ENCODE measurements at places on chromosomes 13 and 19.

DNA sequence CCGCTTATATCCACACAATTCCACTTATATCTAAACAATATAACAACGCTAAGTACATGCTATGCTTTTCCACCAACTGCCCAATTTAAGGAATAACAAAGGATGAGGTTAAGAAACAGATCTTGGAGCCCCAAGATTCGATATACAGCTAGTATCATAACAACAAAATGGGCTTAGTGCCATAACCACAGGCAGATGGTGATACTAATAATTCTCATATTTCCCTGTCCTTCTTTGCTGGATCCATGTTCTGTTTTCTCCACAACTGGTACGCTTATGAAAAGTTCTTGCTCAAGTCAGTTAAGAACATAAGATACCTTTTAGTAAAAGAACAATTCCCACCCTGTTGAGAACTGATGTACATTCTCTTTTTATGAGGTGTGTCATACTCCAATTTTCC lies 33.9 kb downstream of the CAB39L start:
- peak; percentile 46 for DNase-seq

GRCh38 chr19:801861-802497 lies 4.7 kb downstream of the PTBP1 start:
- DNase-seq = no peak

- DNase-seq = peak; percentile 89
Observed at GRCh38 chr19:16258440-16258903, 60.8 kb downstream of the AP1M1 start.

DNA sequence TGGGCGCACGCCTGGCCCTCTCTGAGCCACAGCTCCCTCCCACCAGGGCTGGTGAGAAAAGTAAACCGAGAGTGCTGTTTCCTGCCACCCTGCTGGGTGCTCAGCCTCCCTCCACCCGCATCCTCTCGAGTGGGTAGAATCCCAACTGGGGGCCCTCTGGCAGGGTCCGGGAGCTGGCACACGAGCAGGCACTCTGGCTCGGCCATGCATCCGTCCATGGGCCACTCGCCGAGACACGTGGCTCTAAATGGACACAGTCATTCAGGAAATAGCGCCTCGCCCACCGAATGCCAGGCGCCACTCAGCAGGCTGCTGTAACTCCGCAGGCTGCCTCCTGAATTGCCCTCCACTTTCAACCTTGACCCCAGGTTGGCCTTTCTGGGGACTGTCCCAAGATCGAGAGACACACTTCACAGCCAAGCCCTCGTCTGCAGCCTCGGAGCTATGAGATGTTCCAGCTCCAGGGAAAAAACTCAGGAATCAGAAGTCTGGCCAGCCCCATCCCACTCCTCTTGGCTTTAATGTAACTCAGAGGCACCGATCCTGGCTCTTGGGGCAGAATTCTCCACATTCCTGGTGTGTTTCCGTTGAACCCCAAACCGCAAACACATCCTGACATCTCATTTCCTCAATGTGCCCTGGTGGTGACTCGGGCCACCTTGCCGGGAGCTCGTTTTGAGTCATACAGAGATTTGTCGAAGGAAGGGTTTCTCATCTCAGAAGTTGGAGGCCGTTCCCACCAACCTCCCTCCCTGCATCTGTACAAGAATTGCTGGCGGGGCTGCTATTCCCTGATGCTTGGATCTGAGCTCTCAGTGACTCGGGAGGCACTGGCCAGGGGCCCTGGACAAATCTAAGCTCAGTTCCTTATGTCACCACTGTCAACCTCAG lies 14.1 kb downstream of the KLF2 start:
- no peak for DNase-seq

GRCh38 chr19:8324186-8325050 lies 3.1 kb downstream of the RPS28 start:
- peak; percentile 23 for DNase-seq

DNA sequence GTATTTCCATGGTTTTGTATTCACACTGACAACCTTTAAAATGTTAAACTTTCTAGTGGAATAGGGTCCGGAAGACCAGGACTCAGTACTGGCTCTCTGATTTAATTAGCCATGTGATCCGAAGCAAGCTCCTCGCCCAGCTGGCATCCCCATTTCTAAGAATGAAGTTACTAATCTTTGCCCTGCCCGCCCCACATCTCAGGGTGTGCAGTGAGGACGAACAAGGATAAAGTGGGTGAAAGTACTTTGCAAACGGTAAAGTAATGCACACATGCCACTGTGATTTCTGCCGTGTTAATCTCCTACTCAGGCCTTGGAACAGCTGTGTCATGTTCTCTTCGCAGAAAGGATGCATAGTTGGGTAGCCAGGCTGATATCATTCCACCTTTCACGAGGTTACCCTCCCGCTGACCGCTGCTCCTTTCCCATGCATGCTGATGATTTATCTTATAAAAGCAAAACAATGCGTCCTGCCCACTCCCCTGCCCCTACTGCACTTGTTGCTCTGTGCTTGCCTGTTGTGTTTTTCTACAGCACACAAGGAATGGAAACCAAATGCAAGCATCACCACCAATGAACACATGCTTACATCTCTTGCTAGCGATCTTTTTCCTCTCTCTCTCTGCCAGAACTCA lies 539.0 kb downstream of the EFNB2 start:
- no peak for DNase-seq

DNA sequence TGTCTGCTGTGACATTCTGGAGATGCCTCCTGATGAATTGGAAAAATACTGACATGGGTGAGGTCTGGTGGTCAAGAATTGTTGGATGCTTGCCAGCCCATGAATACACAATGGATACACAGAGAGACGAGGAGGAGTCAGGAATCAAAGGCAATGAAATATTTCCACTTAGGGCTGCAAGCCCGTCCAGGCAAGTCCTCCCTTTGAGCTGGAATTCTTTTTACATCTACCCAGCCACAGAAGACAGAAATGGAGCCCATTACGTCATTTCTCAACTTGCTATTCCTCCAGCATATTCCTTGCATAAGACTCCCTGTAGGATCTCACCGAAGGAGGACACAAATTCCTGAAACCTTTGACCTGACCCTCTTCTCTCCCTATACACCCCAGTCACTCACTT lies 15.7 kb upstream of the IGFL4 start:
- DNase-seq = no peak

DNA sequence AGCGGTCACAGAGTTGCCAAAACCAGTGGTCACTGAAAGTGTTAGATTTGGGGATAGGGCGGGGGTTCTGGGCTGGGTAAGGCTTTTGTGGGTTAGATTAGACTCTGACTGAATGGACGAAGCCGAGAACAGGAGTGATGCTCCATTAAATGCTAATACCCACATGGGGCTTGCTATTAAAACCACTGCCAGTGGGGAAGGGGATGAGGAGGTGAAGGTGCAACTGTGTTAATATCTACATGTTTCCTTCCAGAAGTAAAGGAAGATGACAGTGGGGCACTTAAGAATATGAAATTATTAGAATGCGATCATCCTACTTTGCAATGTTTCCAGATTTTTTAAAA lies 573 bp upstream of the ZNF614 start:
- no peak for DNase-seq

- DNase-seq = no peak
Observed at GRCh38 chr13:111956261-111957151, 110.4 kb upstream of the SOX1 start.

DNA sequence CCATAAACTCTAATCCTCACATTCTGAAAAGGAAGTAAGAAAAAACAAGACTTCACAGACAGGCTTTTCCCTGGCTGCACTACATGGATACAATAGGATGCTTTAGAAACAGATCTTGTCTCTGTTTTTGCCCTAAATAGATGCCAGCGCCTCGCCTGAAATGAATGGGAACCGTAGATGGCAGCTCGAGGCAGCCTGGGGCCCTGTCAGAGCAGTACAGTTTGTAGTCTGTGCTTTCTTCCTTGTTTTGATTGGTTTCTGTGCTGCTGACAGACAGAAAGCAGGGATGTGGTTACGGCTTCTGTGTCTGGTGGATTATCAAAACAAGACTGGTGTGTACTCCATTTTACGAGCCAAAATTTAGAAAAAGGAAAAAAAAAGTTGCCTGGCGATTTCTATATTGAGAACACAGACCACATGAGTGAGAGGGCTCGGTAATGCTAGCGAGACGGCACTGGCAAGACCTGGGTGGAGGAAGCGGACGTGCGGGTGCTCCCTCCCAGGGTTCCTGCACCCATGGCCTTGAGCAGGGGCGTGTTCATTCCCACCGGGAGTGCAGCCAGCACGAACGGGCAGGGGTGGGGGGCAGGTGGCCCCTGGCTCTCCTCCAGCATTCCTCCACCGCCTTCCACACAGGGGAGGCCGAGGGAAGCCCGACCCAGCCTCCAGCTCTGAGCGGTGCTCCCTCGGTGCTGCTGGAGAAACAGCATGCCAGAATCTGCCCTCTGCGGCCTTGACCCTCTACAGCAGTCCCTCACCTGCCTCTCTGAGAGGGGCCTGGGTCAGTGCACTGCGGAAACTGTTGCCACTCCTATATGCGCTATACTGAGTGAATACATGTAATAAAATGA lies 37.6 kb upstream of the C1QTNF9 start:
- peak; percentile 77 for DNase-seq

- no peak for DNase-seq
Observed at GRCh38 chr13:105783261-105783660, 752.2 kb downstream of the EFNB2 start.

DNA sequence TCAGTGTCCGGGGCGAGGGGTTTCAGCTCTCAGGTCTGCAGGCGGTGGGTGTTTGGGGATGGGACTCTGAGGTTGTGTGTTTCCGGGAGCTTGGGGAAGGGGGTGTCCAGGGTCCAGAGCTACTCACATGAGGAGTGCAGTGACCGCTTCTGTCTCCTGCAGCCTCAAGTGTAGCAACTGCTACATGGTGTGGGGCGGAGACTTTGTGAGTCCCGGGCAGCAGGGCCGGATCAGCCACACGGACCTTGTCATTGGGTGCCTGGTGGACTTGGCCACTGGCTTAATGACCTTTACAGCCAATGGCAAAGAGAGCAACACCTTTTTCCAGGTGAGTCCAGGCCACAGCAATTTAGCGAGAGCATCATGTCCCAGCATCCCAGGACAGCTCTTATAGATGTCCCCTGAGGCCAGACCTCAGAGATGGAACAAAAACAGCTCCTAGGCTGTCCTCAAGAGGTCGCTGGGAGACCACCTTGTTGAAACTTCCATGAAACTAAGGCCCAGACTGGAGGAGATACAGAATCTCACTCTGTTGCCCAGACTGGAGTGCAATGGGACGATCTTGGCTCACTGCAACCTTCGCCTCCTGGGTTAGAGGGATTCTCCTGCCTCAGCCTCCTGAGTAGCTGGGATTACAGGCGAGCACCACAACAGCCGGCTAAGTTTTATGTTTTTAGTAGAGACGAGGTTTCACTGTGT lies 44.9 kb downstream of the RYR1 start:
- peak; percentile 39 for DNase-seq

DNA sequence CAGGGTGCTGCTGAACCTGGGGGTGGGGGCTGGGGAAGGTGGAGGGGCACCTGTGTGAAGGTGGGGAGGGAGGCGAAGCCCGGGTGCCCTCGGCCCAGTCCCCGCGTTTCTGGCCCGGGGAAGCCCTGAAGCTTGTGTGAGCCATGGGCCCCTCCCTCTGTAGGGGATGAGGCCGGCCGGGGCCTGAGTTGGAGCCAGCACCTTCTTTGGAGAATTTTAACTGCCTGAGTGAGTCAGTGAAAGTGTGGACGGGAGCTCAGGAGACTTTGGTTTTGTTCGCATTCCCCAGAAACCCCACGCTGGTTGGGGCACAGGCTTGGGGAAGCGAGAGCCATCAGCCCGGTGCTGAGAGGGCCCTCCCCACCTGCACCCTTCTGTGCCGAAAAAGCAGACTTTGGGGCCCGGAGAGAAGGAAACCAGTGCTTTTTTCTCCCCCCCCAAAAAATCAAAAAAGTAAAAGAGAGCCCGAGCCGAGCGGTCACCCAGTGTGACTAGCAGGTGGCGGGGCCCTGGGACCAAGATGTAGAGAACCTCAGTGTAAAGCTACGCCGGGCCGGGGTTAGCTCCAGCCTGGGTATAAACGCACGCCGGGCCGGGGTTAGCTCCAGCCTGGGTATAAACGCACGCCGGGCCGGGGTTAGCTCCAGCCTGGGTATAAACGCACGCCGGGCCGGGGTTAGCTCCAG lies 45.1 kb downstream of the TMEM255B start:
- DNase-seq = no peak

- peak; percentile 64 for DNase-seq
Observed at GRCh38 chr19:1445185-1445931, 4.6 kb upstream of the APC2 start.

DNA sequence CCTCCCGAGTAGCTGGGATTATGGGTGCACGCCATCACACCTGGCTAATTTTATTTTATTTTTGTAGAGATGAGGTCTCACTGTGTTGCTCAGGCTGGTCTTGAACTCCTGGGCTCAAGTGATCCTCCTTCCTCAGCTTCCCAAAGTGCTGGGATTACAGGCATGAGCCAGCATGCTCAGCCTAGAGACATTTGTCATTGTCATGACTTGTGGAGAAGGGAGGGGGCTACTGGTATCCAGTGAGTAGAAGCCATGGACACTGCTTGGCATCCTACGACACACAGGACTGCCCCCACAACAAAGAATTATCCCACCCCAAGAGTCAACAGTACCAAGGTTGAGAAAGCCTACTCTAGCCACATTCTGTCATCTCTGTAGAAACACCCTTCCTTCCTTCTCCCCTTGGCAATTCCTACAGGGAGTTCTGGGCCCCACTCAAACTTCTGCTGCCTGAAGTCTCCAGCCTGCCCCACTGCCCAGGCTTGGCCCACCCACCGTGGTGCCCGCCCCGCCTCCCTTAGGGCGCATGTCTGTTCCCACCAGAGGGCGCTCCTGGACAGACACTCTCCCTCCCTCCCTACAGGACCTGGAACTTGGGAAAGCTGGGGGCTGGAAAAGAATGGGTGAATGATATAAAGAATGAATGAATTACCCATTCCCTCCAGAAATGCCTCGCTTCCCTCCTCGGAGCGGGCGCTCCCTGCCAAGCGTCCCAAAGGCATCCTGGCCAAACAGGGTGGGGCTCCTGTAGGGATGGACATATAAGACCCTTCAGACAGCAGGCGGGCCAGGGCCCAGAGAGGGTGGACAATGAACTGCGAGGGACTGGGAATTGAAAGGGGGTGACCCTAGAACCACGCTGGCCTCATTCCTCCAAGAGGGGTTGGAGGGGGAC lies 5.5 kb upstream of the EMP3 start:
- peak; percentile 83 for DNase-seq

DNA sequence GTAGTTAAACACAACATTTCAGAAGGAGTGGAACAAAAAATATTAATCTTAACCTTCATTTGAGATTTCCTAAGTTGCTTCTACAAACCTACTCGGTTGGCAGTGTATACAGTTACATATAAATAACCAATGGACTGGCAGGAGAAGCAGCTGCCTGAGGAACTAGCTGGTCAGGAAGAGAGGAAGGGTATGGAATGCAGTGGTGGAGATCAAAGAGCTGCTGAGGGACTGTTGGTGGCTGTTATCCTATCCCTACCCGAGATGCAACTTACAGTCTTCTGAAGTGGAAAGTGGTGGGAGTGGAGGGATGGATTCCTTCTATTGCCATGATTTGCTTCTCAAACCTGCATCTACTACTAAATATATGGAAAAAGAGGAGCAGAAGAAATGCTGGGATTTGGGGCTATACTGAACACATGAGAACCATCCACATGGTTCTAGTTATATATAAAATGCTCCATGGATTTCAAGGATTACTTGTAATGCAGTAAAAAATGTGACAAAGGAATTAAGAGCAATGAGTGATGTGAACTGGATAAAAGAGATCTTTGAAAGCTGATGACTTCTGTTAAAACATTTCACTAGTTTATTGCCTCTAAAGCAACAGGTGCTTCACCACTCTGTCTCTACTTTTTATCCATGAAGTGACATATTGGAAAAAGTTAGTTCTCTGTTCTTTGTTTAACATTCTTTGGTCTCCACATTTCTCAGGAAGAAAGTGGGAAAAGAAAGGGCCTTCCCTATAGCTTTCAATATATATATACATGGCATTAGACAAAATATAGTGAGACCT lies 29.9 kb downstream of the MICU2 start:
- DNase-seq = no peak

GRCh38 chr13:97212004-97212403 lies 10.1 kb upstream of the MBNL2 start:
- no peak for DNase-seq

All from hematopoietic multipotent progenitor cell treated with erythropoietin and hydrocortisone succinate and interleukin-3 and kit ligand, for 8 days (in vitro differentiated cells).